ENCODE measurements at places on chromosomes 2 and 18. TPM values are rescaled to one million over a fixed set of nuclear protein-coding genes. Genes with fewer than 3 reads are reported as not detected.

The ABCB6 gene
- total RNA-seq = 18.8 TPM

- peaks cover 7% of the 10 kb centered on the region for H3K4me1 ChIP-seq
- DNase-seq = peak; percentile 19
- H3K36me3 ChIP-seq = no peaks in the 10 kb centered on the region
- no peak overlapping the region for H3K4me3 ChIP-seq
- H3K27me3 ChIP-seq = no peaks in the 10 kb centered on the region
- no peak overlapping the region for H3K27ac ChIP-seq
Observed at GRCh38 chr18:77035380-77036187, 97.0 kb downstream of the MBP start.

The DBI gene
- 104 TPM for total RNA-seq

- H3K4me3 ChIP-seq = no peak within 1 kb of the TSS
- no peak for DNase-seq
- no peak within 1 kb of the TSS for H3K27ac ChIP-seq
Observed at GRCh38 chr2:79025421-79025820, at the start of gene REG3G. TSS of gene REG3G (plus strand) at chr2:79025702. CDS start at chr2:79026094, 392 bp downstream.

The SERPINB4 gene
- not detected for total RNA-seq
